Kidney glomerular epithelial cell (primary cell): ENCODE measurements at places on chromosomes 5 and 9.

DNA sequence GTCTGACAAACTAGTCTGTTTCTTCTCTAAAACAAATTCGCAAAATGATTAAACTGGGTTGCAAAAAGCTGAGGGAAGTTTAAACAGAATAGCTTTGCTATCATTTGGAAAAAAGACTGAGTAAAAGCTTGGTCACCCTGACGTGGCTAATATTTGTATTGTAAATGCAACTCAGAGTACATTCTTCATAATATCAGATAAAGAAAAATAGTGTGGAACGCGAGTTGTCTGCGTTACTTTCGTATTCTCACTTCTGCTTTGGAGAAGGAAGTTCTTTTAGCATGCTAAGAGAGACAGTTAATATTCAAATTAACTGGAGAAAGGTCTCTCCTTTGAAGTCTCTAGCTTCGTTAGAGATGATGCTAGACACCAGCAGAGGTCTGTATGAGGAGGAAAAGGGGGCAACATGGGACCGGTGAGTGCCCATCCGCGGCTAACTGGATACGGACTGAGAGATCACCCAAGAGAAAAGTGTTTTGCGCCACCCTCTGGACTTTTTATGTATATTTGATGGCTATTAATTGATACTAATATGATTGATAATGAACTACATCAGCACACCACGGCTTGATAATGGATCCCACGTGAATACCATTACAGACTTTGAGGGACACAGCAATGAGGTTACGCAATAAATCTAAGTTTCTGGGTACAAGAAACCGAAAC lies 2.9 kb upstream of the CNTRL start:
- DNase-seq, result no peak

DNA sequence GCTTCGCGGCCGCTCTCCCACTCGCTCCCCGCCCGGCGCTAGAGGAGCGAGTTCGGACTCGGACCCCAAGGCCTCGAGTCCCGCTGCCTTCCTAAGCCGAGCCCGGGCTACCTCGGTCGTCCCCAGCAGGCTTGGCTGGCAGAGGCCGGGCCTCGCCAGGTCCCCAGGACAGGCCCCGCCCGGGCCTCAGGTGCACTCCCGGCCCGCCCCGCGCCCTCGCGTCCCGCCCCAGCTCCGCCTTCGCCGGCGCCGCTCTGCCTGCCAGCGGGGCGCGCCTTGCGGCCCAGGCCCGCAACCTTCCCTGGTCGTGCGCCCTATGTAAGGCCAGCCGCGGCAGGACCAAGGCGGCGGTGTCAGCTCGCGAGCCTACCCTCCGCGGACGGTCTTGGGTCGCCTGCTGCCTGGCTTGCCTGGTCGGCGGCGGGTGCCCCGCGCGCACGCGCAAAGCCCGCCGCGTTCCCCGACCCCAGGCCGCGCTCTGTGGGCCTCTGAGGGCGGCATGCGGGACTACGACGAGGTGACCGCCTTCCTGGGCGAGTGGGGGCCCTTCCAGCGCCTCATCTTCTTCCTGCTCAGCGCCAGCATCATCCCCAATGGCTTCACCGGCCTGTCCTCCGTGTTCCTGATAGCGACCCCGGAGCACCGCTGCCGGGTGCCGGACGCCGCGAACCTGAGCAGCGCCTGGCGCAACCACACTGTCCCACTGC lies at the start of gene SLC22A5:
Gene SLC22A5 (plus strand): TSS at position 237 of the 707 bp plus-strand sequence. CDS start 263 bp downstream, at position 500.
- DNase-seq, result peak; percentile 43

DNA sequence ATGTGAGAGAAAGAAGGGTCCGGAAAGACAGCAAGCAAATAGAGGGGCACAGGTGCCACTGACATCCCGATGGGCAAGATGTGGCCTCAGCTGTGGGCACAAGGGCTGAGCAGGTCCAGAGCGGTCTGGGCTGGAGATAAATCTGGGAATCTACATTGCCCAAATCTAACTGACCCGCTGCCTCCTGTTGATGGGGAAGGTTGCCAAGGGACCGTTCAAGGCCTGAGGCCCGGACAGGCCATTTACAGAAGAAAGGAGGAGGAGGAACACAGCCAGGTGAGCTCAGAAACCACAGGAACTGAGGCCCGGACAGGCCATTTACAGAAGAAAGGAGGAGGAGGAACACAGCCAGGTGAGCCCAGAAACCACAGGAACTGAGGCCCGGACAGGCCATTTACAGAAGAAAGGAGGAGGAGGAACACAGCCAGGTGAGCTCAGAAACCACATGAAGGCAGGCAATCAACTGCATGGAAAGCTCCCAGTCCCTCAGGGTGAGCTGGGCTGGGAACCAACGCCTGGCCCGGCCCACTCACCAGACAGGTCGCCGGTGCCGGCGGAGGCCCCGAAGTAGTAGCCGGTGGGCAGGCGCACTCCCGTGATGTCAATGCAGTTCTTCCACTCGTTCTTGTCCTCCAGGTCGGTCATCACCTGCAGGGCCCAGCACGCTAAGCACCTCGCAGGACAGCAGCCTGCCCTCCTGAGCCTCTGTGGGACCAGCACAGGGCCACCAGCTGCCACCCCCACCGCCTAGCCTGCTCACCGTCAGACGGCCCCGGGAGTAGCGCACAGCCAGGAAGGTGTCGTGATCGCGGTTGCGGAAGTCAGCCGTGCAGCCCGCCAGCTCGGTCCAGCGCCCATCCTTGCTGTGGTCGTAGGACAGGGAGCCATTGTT lies 14.6 kb downstream of the LMAN2 start:
- no peak for DNase-seq

- DNase-seq, result no peak
These were observed 78.5 kb downstream of the ANKRD33B start for GRCh38 chr5:10642367-10642766.

DNA sequence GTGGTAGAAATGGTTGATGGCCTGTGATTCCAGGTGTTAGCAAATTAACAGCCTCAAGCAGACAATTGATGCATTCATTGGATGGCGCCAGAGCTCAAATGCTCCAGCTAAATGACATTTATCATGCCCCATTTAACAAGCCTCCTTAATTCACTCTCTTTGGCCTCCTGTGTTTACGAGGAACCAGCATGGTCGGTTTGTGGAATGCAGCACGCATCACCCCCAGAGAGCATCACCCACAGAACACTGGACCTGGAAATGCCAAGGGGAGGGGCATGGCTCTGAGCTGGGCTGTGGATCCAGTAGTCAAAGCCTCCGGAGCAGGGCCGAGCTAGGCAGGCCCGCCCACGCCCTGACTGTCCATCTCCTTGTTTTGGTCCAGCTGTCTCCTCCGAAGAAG lies 434.0 kb downstream of the GADD45G start:
- DNase-seq, result no peak
